ENCODE measurements at places on chromosomes 13 and 19.

- no peak for DNase-seq
Measured at GRCh38 chr19:22623841-22624221, 10.3 kb upstream of the ZNF492 start.

- DNase-seq, result no peak
Measured at GRCh38 chr19:47264629-47265028, 8.3 kb downstream of the CCDC9 start.

DNA sequence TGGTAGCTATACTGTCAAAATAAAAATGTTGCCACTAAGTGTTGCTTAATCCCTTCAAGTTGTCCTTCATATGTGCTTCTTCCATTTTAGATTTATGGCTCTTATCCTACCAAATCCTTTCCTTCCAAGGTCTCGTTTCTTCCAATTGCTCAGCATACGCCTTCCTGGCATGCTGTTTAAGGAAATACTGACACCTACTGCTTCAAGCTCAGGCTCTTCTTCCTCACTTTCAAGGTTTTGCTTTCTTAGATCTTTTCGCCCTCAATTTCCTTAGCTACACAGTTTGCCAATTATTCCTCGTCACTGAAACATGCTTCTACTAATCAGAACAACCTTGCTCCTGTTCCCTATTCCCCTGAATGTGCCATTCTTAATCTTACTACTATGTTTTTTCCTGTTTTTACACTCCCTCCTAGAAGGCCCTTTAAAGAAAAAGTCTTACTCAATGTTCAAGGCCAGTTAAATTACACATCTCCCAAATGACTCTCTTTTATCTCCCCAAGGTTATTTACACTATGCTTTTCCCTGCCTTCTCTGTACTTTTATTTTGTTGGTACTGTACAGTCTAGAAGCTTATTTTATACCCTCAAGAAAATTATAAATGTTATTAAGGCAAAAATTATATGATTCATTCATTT lies 343.1 kb downstream of the MZT1 start:
- no peak for DNase-seq

- DNase-seq, result no peak
Measured at GRCh38 chr13:98761986-98762616, 9.6 kb upstream of the SLC15A1 start.

GRCh38 chr13:67803118-67803517 lies 573.0 kb upstream of the PCDH9 start:
- no peak for DNase-seq

- DNase-seq, result no peak
Measured at GRCh38 chr19:12647490-12648071, 19.0 kb downstream of the MAN2B1 start.

DNA sequence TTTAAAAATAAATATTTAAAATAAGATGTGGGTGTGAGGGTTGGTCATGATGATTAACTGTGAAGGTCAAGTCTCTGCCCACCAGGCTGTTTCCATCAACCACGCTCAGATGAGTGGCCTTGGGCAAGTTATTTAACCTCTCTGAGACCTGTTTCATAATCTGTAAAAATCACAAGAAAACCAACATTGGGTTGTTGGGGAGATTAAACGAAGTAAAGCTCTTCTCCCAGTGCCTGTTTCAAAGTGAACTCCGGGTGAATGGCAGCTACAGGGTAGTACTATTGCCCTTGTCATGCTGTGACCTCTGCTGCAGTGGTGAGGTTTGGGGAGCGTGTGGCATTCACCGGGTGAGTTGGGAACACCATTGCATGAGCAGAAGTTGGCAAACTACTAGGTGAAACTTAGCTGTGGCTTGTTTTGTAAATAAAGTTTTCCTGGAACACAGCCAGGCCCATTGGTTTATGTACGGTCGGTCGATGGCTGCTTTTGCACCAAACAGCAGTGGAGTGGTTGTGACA lies 153.2 kb downstream of the USP12 start:
- no peak for DNase-seq

GRCh38 chr13:109024611-109025010 lies 395.2 kb downstream of the MYO16 start:
- no peak for DNase-seq

DNA sequence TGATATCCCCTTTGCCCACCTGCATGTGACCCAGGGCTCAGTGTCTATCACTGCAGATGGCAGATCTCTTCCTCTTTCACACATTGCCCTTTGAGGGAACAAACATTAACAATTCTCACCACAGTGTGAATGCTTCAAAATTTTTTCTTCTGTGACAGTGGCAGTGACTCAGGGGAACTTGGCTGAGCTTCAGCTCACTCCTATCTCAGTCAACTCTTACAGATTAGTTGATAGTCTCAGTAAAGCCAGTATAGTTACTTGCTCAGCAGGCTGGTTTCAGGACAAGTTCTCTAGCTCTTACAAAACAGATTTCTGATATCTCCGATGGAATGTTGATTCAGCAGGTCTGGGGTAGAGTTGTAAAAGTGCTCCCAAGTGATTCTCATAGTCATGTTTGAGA lies 166.9 kb downstream of the DLEU7 start:
- DNase-seq, result no peak

DNA sequence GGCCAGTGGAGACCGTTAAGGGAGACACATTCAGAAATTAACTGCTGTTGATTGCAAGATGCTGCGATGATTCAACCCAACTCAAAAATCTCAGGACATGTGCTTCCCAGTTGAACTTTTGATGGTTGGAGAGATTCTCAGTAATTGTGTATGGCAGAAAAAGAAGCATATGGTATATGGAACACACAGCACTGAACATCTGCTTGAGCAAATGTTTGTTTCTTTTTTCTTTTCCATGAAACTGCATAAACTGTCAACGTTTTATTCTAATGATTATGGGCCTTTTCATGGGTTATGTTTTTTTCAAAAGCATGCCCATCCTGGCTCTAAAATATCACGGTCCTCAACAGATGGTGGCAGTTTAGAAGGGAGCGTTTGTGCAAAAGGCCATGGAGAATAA lies 40.1 kb upstream of the USP29 start:
- no peak for DNase-seq

DNA sequence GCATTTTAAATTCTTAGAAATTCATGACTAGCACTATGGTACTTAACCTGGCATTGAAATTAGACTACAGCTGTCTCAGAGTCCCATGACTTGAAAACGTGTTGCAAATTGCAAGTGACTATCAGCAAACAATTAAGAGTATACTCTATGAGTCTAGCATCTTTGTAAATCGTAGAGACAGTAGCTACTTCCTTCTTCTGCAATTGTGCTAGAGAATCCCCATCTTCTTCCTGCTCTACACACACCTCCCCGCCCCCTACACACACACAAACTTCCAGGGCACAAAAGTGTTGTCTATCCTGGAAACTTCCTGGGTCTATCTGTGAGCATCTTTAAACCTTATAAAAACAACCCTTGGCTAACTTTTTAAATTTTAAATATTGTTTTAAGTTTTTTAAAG lies 35.2 kb upstream of the MIR17HG start:
- no peak for DNase-seq

DNA sequence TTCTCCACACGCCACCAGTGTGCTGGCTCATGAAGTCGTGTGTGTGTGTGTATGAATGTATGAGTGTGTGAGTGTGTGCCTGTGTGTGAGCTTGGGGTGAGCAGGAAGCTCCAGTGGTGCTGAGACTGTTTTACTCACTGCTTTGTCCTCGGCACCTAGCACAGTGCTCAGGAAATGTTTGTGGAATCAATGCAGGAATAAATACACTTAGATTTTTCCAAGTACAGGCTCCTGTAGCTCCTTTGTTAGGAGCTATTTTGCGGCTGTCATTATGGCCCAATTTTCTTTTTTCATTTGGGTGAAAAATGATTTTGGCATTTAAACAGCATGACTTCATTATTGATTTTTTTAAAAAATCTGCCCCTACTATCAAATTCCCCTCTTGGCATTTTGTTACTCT lies 193.5 kb upstream of the KL start:
- no peak for DNase-seq

DNA sequence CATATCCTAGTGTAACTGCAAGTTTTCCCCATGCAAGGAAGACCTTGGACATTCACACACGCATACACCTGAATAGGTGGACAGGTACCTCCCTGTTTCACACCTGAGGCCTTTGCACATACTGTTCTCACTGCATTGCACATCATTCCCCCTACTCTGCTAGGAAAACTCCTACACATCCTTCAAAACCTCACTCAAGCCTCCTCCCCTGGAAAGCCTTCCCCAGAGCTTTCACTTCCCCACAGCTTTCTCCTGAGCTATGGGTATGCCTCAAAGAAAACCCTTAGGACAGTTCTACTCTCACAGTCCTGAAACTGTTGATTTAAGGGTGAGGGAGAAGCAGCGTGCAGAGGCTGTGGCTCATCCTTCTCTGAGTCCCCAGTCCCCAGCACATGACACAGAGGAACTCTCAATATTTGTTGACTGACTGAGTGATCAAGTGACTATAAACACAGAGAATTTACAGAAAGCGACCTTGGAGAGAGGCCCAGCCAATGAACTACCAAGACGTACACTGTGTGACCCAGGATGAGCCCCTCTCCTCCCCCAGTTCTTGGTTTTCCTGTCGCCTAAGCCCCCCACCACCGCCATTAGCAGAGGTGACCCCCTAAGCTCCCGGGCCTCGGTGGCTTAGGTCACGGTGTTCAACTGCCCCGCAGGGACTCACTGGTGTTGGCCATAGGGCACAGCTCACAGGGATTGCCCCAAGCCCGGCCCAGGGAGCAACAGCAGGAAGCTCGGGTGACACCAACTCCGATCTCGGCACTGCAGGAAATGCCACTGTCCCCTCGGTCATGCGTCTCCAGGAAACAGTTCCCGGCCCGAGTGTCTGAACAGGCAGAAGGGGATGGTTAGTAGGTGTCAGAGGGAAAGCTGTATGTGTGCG lies 40.6 kb downstream of the FBN3 start:
- no peak for DNase-seq

DNA sequence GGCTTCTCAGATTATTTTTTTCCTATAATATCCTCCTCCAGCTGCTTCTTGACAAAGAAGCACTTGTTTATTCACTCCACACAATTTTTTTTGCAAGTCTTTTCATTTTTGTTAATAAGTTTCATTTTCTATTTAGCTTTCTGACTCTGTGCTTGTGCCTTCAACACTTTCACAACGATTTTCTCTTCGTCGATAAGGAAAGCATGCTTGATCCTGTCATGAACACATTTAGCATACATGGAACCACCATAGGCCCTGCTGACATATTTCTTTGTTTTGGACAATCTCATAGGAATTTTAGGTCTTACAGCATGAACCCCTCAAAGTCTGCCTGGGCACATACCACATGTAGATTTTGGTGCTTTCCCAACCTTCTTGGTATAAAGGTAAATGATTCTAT lies 346.0 kb downstream of the KCNRG start:
- DNase-seq, result no peak

DNA sequence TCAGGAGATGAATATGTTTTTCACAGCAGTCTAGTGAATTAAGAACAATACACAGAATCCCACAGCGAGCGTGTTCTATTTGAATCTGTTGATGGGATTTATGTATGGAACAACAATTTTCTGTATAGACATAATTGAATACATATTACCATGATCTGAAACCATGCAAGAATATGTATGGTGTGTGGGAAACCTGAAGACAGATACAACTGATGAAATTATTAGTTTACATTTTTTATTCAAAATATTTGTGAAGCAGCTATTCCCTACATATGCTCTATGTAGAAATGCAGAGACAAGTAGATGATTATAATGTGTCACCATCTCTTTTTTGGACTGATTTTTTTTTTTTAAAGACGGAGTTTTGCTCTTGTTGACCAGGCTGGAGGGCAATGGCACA lies 91.8 kb downstream of the DNAJC15 start:
- no peak for DNase-seq

GRCh38 chr19:530134-531008 lies 1.2 kb upstream of the CDC34 start:
- DNase-seq, result no peak

- no peak for DNase-seq
Measured at GRCh38 chr13:44660050-44660449, 83.9 kb upstream of the TSC22D1 start.

GRCh38 chr19:682678-683320 lies 6.6 kb downstream of the FSTL3 start:
- DNase-seq, result no peak

DNA sequence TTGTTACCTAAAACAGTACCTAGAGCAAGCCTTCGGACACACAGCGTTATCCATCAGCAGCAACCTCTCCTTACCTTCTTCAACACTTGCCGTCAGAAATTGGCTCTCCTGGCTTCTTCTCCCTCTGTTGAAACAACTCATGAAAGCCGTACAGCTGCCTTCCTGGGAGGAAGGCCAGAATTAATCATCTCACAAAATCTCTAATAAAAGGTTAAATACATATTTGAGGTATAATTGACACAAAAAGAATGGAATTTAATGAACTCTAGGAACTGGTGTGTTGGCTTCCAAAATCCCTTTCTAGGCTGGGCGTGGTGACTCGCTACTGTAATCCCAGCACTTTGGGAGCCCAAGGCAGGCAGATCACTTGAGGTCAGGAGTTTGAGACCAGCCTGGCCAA lies 37.3 kb upstream of the GTF2F2 start:
- no peak for DNase-seq

GRCh38 chr19:55690109-55690768 lies 15.2 kb downstream of the EPN1 start:
- DNase-seq, result no peak

DNA sequence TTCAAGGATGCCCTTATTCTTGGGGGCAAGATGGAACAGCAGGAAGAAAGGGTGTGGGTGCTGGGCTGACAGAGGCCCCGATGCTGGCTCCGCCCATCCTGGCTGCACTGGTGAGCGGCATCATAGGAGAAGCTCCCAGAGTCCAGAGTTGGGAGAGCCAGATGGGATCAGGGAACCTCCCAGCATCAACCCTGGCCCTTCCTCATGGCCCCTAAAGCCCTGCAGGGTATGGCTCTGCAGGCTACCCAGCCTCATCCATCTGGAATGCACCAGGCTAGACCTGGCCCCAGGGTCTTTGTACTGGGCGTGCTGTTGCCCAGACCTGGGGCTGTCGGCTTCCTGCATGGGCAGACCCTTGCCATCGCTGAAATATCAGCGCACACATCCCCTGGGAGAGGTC lies 7.9 kb upstream of the ELL start:
- DNase-seq, result no peak

GRCh38 chr13:47680748-47681147 lies 320.3 kb downstream of the SUCLA2 start:
- DNase-seq, result no peak

- DNase-seq, result no peak
Measured at GRCh38 chr19:3142292-3142670, 6.4 kb downstream of the GNA15 start.

DNA sequence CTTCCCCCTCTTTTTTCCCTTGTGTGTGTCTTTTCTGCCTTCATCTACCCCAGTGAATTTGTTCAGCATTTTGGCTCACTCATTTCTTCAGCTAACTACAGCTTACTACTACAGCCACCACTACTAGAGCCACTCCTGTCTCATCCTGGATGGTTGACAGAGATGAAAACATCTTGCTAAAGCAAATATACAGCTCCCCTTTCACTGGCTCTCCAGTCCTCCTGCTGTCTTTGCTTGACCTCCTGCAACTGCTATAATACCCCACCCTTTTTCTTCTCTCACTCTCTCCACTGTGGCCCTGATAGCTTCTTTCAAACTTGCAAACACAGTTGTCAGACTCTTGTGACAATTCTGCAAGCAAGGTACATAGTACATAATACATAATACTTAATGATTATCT lies 523.6 kb downstream of the DCT start:
- no peak for DNase-seq

GRCh38 chr13:33352526-33352925 lies 67.0 kb upstream of the STARD13 start:
- no peak for DNase-seq

- no peak for DNase-seq
Measured at GRCh38 chr19:44866664-44867063, 20.6 kb downstream of the NECTIN2 start.

- DNase-seq, result no peak
Measured at GRCh38 chr13:78485803-78486202, 117.5 kb downstream of the POU4F1 start.

GRCh38 chr13:31431722-31432137 lies 232.0 kb downstream of the B3GLCT start:
- DNase-seq, result peak; percentile 5

Measured in activated CD8-positive, alpha-beta memory T cell treated with anti-CD3 and anti-CD28 coated beads for 1 hour (primary cell).